ENCODE measurements at places on chromosomes 2 and 18.
A peak's percentile ranks its signal among the peaks of the same experiment; 100 is the strongest.

DNA sequence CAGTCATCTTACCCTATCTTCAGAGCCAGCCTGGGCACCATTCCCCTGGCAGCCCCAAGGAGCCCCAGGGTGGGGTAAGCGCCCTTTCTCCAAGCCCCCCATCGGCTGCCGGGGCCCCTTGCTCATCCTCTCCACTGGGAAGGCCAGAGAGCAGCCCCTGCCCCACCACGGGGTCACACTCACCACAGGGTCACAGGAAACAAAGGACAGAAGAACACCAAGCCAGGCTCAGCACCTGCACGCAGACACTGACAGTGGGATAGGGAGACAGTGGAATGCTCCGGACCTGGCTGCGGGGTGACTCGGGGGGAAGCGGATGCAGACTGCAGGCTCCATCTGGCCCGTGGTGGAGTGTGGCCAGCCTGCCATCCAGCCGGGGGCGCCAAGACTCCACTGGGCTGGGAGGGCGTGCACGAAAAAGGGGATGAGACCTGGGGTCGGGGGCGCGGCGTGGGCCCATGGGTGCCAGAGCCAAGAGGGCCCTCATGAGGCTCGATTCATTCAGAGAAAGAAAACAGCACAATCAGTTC, 21.1 kb downstream of the HDAC4 start:
- no peak for DNase-seq

GRCh38 chr2:161250864-161251436, 57.3 kb upstream of the PSMD14 start:
- no peak for DNase-seq

DNA sequence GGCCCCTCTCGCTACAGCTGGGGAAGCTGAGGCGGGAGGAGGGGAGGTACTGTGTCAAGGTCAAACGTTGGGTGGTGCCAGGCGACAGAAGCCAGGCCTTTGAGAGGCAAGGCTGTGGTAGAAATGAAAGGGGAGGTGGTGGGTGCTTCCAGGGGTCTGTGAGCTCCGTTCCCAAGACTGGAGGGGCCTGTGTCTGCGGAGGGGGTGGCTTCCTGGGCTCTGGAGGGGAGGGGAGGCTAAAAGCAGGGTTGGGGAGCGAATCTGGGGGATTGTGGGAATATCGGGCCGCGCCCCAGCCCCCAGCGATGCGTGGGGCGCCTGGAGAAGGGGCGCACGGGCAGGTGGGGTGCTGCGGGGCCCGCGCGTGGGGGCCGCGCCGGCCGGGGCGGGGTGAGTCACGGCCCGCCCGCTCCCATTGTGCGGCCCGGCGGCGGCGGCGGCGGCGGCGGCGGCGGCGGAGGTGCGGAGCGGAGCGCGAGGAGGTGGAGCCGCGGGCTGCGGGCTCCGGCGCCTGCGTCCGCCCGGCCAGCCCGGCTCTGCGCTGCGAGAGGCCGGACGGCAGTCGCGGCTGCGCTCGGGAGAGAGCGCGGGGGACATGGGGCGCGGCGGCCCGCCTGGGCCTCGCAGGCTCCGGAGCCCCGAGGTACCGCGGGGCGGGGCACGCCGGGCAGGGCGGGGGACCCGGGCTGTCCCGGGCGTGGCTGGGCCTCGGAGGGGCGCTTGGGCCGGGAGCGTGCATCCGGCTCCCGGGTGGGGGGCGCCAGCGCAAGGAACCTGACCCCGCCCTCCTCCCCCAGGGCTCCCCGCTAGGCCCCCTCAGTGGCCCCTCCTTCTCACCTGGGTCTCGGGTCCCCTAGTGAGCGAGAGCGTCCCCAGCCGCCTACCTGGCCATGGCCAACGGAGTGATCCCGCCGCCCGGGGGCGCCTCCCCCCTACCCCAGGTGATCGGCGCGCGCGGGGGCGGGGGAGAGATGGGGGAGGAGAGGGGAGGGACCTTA, at the start of gene SLC4A3:
SLC4A3 (plus strand) TSS at position 528 of the 998 bp plus-strand sequence; CDS start at position 891, 363 bp downstream.
- DNase-seq, result no peak

DNA sequence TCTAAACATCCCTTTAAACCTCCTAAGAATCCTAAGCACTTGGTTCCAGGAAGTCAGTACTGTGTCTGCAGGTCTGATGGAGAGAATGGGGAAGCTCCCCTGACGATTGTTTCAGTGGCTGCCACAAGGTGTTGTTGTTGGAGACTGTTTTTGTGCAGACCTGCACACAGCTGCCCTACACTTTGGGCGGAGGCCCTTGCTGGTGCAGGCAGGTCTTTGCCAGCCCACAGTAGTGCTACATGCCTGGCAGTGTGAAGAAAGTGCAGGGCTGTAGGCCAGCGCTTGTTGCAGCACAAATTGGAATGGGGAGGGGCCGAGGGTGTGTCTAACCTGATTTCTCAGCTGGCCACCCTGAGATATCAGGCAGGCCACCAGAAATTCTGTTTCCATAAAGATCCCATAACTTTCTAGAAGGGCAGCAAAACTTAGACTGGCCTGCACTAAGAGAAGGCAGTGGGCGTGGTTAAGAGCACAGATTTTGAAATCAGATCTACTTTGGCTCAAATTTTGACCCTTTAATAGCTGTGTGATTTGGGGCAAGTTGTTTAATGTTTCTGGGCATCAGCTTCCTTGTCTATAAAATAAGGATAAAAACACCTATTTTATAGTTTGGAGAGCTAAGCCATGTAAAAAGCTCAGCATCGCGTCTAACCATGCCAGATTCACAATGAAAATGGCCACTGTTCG, 83.7 kb upstream of the SLC1A4 start:
- no peak for DNase-seq

- no peak for DNase-seq
Measured at GRCh38 chr2:1026141-1026540, 75.5 kb downstream of the SNTG2 start.

- DNase-seq, result no peak
Measured at GRCh38 chr2:46145840-46146239, 151.4 kb upstream of the EPAS1 start.

GRCh38 chr2:118978064-118978463, 36.1 kb downstream of the MARCO start:
- DNase-seq, result no peak

- no peak for DNase-seq
Measured at GRCh38 chr18:31120594-31120993, 18.4 kb upstream of the DSC2 start.

- no peak for DNase-seq
Measured at GRCh38 chr2:75676464-75676863, 29.9 kb downstream of the MRPL19 start.

- DNase-seq, result no peak
Measured at GRCh38 chr18:29104671-29105070, 927.7 kb upstream of the CDH2 start.

DNA sequence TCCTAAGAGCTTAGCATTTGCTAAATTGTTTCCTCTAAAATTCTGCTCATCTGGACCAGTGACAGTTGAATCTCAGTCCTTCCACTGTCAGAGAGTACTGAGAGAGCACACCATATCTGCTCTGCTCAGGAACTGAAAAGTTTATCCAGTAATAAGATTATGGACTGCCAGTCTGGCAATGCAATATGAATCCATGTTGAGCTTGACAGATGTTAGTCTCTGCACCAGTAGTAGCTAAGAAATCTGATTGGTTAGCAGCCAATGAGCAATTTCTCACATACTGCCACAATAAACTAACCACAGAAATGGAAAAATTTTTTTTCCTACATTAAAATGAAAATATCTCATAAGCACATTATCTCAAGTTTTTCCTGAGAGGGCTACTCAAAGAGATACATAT, 2.3 kb downstream of the PRKD3 start:
- no peak for DNase-seq

DNA sequence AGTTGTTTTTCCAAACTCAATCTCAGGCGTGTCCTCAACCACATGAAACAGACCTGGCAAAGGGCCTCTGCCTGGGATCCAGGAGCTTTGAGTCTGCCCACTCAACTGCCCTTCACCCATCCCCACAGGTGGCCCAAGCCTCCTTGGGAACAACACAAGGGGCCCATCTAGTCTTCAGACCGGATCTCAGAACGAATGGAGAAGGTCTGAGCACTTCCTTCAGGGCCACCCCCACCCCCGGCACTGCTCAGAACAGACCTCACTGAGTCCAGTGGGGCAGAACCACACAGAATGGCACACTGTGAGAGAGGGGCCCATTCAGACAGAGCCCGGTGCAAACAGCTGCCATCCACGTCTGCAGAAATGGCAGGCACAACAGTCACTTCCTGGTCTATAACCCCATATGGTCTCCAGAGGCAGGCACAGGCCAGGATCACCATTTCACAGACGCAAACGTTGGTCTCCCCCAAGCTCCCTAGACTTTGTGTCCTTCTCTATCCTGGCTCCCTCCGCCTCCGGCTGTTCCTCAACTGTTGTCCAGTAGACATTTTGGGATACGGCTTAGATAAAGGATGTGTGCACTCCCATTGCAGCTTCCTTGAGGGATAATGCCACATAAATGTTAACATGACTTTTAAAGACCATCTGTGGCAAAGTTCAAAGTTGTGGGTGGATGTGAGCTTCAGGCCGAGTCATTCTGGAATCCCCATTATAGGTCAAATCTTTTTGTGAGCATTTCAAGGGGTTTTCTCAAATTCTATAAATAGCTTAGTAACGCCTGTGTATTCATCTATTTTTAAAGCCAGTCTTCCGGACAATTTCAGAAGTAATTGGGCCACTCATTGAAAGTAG, 149.7 kb downstream of the SMAD7 start:
- DNase-seq, result peak; percentile 57

DNA sequence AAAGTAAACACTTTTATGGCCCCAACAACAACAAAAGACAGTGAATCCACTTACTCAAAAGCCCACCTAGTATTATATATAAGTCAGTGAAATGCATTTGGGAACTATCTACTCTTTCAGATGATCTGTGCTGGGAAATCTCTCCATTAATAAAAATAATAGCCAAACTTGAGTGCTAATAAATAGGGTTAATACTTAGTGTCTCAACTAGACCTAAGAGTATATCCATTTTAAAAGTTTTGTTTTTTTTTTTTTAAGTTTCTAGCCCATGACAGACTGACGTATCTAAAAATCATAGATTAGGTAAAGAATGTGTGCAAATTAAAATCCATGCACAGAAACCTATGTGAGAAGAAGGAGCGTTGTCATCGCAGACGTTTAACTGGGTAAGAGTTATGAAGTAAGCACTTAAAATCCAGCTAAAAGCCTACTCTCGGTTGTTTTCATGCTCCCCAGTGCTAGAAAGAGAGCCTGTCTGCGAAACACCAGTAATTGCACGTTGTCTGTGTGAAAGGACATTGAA, 83.4 kb upstream of the PELI1 start:
- DNase-seq, result no peak

- no peak for DNase-seq
Measured at GRCh38 chr18:34114996-34115395, 109.7 kb downstream of the NOL4 start.

- DNase-seq, result no peak
Measured at GRCh38 chr2:7012141-7012764, 95.0 kb downstream of the RNF144A start.

DNA sequence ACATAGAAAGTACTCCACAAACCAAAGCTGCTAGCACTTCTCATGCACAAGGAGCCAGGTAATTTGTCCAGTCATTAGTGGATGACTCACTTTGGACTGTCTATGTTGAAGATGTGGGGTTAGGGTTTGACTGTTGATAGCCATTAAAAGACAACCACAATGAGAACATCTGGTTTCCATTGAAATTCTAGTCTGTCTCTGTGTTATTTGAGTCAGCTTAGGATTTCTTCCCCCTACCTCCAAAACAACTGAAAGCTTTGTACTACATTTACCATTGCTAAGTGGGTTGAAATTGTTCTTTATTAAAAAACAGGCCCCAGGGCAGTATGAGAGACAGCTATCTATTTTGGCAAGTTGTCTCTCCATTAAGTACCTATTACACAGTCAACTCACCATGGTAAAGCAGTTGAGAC, 50.2 kb upstream of the ANKRD44 start:
- no peak for DNase-seq

GRCh38 chr2:28357948-28358667, 34.5 kb upstream of the FOSL2 start:
- DNase-seq, result no peak

DNA sequence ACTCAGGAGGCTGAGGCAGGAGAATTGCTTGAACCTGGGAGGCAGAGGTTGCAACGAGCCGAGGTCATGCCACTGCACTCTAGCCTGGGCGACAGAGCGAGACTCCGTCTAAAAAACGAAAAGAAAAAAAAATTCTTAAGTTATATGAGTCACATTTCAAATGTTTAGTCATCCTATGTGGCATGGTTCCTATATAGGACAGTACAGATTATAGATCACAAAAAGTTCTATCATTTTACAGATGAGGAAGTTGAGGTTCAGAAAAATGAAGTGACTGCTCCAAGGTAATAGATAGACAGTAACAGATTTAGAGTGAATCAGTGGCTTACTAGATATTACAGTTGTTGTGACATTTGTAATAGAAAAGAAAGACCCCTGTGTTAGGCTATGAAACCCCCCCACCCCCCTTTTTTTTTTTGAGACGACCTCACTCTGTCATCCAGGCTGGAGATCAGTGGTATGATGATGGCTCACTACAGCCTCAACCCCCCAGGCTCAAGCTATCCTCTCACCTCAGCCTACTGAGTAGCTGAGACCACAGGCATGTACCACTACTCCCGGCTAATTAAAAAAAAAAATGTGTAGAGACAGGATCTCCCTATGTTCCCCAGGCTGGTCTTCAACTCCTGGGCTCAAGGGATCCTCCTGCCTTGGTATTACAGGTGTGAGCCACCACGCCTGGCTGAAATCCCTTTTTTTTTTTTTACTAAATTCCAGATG, 22.7 kb downstream of the PTPN4 start:
- DNase-seq, result no peak

DNA sequence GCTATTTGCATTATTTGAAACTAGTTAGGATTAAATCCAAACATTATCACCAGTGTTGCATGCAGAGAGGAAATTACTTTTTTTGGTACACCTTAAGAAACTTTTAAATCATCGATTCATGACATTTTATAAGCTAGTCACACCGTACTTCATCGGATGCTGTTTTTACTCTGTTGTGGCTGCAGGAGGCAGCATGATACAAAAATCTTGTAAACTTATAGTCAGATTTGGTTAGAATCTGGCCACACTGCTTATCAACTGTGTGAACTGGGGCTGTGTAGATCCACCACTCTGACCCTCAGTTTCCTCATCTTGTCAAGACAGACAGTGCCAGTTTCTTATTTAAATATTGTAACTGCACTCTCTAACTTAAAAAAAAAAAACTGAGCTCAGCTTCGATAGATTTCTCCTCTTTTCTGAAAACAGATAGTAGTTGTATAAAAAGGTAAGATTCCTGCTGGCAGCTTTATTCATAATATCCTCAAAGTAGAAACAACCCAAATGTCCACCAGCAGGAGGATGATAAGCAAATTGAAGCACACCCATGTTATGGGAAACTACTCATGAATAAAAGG, 77.8 kb downstream of the RAPGEF4 start:
- DNase-seq, result no peak

- no peak for DNase-seq
Measured at GRCh38 chr2:54867457-54867856, 144.0 kb downstream of the EML6 start.

DNA sequence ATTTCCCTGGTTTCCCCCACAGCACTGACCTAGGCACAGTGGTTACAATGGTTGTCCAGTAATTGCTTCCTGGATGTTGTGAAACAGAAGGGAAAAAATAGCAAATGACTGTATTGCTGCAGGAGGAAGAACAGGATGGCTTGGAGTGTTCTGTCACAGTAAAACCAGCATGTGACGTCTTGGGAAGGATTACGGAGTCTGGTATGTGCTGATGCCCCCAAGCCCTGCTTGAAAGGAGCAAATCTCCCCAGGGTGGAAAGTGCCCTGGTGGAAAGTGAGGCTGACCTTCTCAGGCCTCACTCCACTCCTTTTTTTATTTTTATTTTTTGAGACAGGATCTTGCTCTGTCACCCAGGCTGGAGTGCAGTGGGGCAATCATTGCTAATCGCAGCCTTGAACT, 7.8 kb downstream of the RAB11FIP5 start:
- DNase-seq, result no peak
